Right ventricle myocardium inferior (tissue), 1 donor: ENCODE measurements at places on chromosomes 11 and 22. TPM values are rescaled to one million over a fixed set of nuclear protein-coding genes. Genes with fewer than 3 reads are reported as not detected.

Gene VPS37C
- 16.5 TPM for total RNA-seq

Gene BAIAP2L2
- 0.30 TPM for total RNA-seq

Gene NAALAD2
- total RNA-seq = 1.1 TPM

Gene ARHGEF17
- 57.1 TPM for total RNA-seq

Gene NUP160
- total RNA-seq = 15.3 TPM

Gene MUC5B
- not detected for total RNA-seq

Gene DRICH1
- not detected for total RNA-seq

Gene GAL3ST3
- 1.5 TPM for total RNA-seq

Gene OSBP2
- total RNA-seq = 11.1 TPM

Gene MYO18B
- 139 TPM for total RNA-seq

Gene ENTHD1
- total RNA-seq = not detected

Gene TMPRSS13
- total RNA-seq = not detected

Gene OR10A2
- not detected for total RNA-seq

- DNase-seq = no peak
Observed at GRCh38 chr22:28440592-28441390, 238.8 kb downstream of the TTC28 start.

- no peak for DNase-seq
Observed at GRCh38 chr22:41237036-41237706, 3.6 kb downstream of the CHADL start.

DNA sequence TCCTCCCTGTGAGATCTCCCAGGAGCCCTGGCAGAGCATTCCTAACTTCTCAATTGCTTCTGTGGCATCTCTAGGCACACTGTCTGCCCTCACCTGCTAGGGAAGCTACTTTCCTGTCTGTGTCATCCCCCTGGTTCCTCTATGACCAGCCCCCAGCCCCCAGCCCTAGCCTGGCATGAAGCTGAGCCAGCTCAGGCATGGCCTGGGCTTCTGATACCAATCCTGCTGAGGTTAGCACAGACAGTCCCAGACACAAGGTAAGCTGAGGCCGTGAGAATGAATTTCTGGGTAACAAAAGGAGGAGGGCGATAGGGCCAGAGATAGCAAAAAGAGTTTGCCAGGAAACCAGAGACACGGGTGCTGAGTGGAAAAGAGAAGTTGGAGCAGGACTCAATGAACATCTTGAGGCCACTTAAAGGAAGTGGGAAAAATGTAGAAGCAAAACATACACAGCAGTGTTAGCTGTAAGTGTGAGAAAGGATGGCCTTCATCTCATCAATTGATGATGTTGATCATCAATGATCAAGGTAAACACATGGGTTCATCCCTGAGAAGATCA lies 87.6 kb upstream of the PICALM start:
- no peak for DNase-seq

- DNase-seq = no peak
Observed at GRCh38 chr22:40325315-40325714, 21.0 kb upstream of the ADSL start.

DNA sequence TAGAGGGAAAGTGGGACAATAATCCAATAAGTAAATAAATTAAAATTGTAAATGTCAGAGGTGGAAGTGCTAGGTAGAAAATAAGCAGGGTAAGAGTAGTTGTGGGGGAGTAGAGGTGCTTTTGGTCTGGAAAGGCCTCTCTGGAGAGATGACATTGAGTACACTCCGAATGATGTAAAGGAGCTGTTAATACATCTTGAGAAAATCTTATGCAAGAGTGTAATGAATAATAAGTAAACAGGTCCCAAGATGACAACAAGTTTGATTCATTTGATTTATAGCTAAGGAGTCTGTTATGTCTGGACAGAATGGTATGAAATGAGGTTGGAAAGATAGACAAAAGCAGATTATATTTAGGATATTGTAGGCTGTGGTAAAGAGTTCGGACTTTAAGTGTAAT lies 87.5 kb downstream of the TMEM135 start:
- no peak for DNase-seq

DNA sequence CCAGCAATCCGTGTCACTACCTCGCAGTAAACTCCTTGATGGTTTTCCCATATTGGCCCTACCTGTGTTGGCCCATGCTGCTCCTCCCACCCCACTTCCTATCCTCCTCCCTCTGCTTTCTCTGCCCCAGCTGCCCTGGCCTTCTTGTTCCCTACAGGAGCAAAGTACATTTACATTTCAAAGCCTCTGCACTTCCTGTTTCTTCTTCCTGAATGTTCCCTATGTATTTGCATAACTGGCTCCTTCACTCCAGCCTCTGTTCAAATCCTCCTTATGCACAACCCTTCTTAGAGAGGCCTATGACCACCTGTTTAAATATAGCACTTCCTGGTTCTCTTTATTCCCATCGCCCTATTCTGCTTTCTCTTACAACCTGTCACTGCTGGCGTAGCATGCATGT lies 62.2 kb downstream of the PARVA start:
- no peak for DNase-seq

GRCh38 chr11:105224482-105225253 lies 85.1 kb upstream of the CARD18 start:
- DNase-seq = no peak

GRCh38 chr11:46649180-46649738 lies 31.9 kb downstream of the ATG13 start:
- DNase-seq = no peak

DNA sequence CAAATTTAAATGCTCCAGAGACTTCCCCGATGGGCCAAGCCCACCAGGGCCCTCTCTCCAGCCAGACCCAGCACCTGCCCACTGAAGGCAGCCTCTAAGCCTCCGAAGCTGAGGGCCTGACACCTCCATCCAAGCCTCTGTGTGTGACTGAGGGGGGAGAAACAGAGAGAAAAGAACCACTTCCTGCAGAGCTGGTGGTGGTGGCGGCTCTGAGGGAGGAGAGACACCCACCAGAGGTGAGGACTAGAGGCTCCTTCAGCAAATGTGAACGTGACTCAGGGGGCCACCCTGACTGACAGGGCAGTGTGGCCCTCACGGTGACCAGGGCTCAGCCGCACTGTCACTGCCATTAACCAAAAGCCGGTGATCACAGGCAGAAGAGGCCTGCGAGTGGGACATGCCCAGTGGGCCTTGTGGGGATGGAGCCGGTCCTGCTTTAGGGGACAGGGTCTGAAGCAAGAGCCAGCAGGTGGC lies 31.0 kb upstream of the CD5 start:
- DNase-seq = no peak

GRCh38 chr11:2160736-2161259 lies at the start of gene INS:
Gene INS (minus strand): TSS chr11:2161209. CDS start chr11:2160971, 238 bp downstream.
- no peak for DNase-seq

DNA sequence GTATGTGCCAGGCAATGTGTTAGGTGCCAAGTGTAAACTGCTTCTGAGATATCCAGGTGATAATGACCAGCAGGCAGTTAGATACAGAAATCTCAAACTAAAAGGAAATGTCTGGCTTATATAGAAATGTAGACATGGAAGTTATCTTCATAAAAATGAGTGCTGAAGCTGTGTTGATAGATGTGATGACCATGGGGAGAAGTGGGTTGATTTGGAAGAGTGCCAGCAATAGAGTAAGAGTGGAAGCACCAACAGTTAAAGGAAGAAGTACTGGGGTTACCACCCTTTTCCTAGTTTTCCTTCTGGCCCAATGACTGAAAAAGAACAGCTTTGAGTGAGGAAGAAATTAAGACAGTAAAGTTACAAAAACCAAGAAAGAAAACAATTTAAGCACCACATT lies 68.5 kb downstream of the C2CD3 start:
- no peak for DNase-seq

DNA sequence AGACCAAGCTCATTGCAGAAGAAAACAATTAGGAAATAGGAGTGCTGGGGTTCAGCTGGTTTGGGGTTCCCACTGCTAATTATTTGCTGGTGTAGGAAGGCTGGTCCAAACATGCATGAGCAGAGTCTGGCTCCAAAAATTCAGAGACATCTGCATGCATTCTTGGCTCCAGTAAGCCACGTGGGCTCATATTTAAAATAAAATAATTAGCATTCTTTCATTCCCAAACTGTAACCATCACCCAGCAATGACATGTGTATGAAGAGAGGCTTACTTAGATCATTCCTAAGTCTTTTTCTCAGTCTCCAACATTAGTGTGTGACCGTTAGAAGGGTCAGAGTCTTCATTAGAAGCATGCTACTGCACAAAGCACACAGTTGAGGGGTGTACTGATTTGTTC lies 58.4 kb downstream of the EFCAB6 start:
- DNase-seq = no peak

DNA sequence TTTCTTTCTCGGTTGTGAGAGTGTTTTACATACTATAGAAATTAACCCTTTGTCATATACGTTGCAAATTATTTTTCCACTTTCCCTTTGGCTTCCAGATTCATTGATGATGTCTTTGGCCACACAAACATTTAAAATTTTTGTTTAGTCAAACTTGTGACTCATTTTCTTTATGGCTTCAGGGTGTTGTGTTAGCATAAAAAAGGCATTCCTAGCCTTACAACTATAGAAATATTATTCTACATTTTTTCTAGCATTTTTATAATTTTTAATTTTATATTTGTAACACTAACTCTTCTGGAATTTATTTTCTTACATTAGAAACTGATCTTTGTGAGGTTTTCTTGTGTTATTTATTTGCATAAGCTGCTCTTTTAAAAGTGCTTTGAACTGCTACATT lies 12.1 kb downstream of the GRIA4 start:
- DNase-seq = no peak

GRCh38 chr11:44952082-44952481 lies 1.4 kb upstream of the TP53I11 start:
- DNase-seq = no peak

DNA sequence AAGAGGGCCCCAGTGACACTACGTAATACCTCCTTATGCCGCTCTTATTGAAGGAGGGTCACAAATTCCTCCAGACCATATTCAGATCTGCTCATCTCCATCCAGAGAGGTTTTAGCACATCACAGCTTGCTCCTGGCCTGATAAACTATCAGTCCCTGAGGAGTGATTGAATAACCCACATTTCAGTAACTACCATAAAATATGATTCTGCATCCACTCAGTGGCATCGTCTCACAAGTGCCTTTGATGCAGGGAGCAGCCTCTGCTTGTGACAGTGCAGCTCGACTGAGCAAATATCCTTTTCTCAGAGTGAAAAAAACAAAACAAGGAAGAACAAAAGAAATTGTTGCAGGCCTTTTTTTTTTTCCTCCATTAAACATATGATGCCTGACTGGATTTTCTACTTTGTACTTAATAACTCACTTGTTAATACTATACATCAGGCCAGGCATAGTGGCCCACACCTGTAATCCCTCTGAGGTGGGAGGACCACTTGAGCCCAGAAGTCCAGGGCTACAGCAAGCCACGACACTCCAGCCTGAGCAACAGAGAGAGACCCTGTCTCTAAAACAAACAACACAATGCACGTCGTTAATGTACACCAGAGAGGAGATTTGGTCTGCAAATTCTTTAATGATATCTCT lies 64.5 kb downstream of the DDX10 start:
- no peak for DNase-seq

- peak; percentile 72 for DNase-seq
Observed at GRCh38 chr22:24402460-24403192, 24.8 kb upstream of the ADORA2A start.

DNA sequence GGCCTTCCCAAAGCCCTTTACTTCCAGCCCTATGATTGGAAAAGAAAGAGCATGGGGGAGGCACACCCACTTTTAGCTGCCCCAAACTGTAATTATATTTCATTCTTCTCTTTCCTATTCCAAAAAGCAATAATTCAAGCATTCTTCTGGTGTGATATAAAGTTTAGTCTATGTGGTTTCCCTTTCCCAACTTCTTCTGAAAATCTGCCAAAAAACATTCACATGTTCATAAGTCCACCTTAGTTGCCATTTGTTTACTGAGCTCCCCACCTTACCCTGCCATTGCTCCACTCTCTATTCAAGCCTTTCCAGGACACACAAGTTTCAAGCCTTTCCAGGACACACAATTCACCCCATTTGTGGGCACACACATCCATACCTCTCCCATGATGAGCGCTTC lies 111.6 kb upstream of the BMAL1 start:
- no peak for DNase-seq

GRCh38 chr11:117724104-117724503 lies 72.9 kb downstream of the DSCAML1 start:
- DNase-seq = no peak

DNA sequence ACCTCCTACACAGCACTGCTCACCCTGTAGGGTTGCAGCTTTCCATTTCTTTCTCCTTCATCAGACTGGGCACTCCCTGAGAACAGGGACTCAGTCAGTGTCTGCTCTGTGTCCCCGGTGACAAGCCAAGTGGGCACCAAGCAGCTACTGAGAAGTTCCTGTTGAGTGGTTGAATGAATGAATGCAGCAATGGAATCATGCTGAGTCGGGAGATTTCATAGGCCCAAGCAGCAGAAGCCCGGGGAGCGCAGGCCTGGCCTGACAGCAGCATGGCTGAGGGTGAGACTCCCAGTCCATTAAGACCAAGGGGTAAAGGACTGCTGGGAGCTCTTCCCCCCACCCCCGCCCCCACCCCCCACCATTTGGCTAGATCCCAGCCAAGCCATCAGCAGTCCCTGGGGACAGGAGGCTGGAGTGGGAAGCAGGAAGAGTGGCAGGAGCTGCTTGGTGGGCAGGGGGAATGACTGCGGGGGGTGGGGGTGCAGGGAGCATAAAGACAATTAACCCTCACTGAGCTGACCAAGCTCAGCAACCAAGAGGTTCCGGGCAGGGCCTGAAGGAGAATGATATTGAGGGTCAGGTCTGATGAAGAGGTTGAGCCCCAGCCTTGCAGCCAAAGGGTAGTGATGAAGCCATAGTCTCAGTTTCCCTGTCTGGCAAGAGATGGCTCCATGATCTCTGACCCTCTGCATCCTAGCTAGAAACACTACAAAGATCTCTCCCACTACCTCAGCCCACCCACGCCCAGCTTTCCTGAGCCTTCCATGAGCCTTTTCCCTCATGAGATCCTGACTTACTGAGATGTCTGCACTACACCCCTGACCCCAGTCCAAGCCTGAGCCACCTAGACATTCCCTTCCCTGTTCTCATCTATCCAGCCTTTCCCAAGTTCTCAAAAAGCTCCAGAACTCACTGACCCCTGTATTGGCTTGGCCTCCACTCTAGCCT lies 2.8 kb downstream of the PDE2A start:
- no peak for DNase-seq

DNA sequence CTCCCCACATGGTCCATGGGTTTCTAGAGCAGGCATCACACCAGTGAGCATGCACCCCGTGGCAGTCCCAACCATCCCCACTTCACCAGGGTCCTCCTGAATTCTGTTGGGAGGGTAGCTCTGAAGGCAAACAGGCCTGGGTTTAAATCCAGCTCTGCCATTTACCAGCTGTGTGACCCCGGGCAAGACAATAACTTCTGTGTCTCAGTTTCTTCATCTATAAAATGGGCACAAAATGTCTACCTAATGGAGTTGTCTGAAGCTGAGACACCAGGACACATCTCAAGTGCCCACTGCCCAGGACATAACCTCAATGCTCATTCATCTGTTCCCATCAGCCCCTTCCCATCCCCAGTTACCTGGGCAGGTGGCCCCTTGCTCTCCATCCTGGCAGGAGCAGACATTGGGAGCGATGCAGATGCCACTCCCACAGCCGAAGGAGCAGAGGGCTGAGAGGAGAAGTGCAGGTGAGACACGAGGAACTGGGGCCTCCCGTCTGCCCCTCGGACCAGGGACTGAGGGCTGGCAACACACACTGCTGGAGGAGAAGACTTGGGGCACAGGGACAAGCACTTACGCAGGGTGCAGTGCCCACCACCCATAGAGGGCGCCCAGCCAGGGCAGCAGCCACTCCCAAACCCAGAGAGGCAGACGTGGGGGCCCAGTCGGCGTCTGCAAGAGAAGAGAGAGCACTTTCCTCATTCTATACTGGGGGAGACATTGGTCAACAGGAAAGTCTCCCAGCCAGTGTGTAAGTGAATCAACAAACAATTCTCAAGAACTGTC lies 4.0 kb downstream of the VWCE start:
- no peak for DNase-seq
